ENCODE measurements at places on chromosomes 3 and 15.

GRCh38 chr3:133192363-133192945 is 154.3 kb downstream of the TMEM108 start:
- no peak for DNase-seq

DNA sequence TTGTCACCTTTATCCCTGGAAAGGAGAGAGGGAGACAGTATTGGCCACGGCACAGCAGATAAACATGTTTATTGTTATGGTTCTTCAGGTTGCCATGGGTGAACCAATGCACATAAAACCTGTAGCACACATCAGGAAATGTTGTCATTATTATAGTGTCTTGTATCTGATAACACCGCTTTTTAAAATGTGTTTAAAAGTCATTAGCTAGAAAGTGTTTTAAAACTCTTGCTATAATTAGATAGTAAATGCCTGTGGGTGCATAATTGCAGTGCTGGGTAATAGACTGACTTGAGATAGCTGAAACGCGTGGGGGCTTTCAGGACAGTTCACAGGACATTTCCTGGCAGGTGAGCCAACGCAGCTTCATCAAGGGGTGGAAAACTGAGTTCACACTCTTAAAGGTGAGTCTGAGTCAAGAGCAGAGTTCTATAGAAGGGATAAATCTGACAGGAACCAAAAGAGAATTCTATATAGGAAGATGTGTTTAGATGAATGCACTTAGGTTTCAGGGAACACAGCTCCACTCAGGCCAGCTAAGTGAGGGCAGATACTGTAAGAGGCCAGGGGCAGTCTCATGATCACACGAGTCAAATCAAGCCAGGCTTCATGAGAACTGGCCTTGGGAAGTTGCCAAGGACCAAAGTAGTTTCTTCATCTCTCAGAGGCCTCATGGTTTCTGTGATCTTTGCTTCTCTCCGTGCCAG is 35.6 kb upstream of the PPP4R2 start:
- peak; percentile 39 for DNase-seq

GRCh38 chr3:27535809-27536392 is 51.7 kb upstream of the SLC4A7 start:
- DNase-seq = no peak

GRCh38 chr3:111692593-111693552 is 97.7 kb upstream of the ZBED2 start:
- DNase-seq = no peak

DNA sequence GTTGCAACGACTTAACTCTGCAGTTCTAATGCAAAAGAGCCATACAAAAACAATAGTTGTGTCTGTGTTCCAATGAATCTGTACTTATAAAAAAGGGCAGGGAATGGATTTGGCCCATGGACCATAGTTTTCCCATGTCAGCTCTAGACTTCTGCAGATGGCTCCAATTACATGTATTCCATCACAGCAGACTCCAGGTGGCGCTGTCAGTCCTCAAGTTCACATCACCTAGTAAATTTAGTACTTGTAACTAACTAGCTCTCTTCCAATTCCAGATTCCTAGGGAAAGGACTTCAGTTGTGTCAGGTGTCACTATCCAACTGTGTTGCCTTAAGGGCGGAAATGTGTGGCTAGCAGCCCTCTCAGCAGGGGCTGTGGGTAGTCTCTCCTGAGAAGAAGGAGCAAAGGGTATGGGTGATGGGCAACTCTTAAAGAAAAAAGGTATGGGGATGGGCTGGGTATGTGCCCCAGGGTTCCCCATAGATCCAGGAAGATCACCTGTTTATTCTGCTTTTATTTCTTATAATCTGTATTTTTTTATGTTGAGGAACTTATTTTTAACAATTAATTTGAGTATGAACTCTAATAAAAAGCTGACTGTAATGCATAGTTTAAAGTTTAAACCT is 36.2 kb downstream of the BBS4 start:
- peak; percentile 78 for DNase-seq

DNA sequence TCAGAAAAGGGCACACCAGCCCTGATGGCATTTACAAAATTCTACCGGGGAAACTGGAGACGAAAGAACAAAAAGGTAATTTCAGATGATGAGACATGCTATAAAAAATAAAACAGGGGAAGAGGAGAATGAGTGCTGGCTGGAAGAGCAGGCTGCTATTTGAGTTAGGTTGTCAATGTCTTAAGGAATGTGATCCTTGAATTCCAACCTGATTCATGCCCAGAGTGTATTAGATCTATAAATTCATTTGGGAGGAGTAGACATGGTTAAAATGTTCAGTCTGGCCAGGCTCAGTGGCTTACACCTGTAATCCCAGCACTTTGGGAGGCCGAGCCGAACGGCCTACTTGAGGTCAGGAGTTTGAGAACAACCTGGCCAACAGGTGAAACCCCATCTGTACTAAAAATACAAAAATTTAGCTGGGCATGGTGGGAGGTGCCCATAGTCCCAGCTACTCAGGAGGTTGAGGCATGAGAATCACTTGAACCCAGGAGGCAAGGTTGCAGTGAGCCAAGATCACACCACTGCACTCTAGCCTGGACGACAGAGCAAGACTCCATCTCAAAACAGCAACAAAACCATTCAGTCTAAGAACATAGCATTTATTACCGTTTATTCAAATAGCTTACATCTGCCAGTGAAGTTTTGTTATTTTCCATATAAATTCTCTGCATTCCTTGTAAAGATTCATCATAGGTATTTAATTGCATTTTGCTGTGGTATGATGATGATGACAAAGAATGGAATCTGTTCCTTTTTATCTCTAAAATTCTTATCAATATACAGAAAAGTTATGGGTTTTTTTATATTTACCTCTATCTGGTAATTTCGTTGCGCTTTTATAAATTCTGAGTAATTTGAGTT is 126.7 kb upstream of the NR2E3 start:
- DNase-seq = no peak

GRCh38 chr3:105365391-105366325 is 1.1 kb upstream of the ALCAM start:
- no peak for DNase-seq

GRCh38 chr3:41581700-41582099 is 380.2 kb downstream of the ULK4 start:
- no peak for DNase-seq

DNA sequence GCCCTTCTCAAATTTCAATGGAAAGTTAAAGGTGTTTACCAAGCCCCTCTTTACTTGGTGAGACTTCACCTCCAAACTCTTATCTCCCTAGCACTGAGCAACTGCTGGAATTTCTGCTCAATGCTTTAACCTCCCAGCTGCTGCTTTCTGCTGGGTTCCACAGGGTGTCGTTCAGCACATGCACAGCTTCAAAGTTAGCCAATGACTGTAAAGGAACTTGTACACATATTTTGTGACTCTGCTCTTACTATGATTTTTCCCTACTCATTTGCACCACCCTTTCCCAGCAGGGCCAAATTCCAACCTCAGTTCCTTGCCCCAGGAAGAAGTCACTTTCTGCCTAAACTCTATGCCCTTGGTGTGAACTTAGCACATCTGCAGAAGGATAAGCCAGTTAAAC is 89.7 kb downstream of the ULK4 start:
- DNase-seq = no peak

DNA sequence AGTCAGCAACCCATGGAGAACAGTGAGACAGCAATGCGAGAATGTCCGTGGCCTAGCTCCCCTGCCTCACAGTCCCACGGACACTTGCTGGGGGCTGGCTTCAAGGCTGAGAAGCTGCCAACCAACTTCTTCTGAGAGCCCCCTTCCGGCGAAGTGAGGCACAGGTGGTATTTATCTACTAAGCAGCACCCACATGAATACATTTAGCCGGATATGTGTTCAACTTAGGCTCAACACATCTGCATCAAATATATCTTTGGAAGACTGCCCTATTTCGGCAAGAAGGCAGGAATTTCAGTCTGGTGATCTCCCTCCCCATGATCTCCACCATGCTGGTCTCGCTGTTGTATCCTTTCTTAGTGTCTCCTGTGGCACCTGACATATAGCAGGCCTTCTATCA is 340.9 kb upstream of the NR2E3 start:
- no peak for DNase-seq

DNA sequence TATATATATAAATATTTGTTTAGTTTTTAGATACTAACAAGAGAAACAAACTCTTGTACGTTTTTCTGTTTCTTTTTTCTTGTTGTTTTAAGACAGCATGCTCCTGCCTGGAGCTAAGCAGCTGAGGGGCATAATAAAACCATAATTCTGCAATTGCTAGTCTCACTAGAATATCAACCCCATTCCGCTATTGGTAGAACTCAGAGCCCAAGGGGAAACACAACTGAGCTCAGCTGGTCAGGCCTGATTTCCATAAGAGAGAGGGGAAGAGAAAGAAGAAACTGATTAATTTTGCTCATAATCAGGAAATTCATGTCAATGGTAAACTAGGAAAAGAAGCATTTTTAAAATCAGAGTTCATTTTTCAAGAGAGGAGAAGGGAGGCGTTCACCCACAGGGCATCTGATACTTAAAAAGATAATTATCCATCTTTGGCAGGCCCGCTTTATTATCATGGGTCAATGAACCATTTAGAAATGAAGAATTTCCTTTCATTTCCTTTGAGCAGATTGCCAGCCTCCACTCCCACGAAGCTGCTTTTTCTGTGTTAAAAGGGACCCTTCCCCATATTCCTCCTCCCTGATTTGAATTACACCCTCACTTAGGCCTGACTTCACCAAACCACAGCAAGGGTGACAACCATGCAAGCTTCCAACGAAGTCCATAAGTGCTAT is 965.3 kb upstream of the CFAP20DC start:
- no peak for DNase-seq

DNA sequence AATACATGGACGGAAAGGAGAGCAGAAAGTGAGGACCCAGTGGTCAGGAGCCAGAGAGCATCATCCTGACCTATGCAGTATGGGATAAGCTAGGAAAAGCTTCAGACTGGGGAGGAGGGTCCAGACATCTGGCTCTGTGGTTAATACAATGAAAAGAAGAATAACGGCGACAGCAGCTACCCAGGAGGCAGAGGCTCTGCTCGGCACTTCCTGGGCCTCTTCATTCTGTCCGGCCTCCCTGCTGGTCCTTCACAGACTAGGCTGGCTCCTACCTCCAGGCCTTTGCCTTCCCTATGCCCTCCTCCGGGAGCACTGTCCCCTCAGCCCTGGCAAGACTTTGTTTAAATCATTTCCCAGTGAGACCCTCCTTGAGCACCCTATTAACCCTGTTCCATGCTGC is 58.9 kb upstream of the WNT5A start:
- DNase-seq = no peak

DNA sequence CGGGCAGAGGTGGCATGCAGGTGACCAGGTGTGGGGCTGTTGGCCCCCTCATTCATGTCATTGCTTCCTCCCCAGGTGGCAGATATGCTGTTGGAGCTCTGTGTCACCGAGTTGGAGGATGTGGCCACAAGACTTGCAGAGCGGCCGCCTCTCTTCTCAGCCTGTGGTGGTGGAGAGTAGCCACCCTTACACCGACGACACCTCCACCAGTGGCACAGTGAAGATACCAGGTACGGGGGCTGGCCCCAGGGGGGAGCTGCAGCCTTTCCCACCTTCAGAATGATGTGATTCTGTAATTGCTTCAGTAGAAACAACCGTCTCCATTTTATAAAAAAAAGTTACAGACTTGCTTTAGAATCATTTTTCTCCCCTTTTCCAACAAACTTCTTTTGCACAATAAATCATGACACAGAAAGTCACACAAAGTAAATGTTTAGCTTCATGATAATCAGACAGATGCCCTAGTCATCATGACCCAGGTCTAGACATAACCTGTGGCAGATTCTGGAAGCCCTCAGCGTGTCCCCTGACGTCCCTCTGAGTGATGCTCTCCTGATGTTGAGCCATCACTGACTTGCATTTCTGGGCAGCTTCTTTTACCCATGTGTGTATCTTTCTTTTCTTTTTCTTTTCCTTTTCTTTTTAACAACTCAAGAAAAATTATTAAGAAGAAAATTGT is 76.0 kb upstream of the FAN1 start:
- DNase-seq = no peak

DNA sequence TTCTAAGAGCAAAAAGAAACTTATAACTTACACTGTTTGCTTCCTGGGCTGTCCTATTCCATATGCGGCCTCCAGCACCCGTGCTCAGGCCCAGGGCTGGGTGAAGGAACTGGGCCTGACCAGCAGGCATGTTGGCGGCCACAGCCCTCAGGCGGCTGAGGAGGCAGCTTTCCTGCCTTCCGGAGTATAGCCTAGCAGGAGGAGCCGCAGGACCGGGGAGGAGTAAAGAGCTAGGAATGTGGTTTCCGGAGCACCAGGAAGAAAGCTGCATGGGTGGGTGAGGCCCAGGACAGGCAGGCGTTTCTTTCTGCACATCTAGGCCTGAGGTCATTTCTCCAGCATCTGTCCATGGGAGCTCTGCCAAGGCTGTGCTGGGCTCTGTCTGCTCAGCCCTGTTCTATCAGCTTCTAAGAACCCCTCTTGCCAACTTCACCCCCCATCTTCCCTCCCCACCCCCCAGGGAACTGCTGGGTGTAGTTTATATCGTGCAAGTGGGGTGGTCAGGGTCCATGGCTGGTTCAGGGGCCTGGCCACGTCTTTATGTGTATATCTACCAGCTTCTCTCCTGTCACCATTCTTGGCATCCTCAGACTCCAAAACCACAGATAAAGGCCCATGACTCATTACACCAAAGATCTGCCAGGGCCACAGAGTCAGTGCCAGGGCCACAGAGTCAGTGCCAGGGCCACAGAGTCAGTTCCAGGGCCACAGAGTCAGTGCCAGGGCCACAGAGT is 7.8 kb upstream of the KIF7 start:
- no peak for DNase-seq

Data from activated CD4-positive, alpha-beta T cell treated with anti-CD3 and anti-CD28 coated beads for 48 hours (primary cell).